ENCODE measurements at places on chromosomes 2 and 18. TPM values are rescaled to one million over a fixed set of nuclear protein-coding genes. Genes with fewer than 3 reads are reported as not detected.

Gene SLC11A1
- 0.29 TPM for total RNA-seq

Gene MEP1B
- total RNA-seq: not detected

Gene CDH2
- total RNA-seq: 78.7 TPM

Gene ZRANB3
- 10.9 TPM for total RNA-seq

Gene IER3IP1
- 20.6 TPM for total RNA-seq

Gene SLC14A1
- total RNA-seq: 136 TPM

Gene DSG1
- total RNA-seq: not detected

Gene GDF7
- total RNA-seq: under 0.01 TPM

Gene GCG
- not detected for total RNA-seq

Gene CCDC93
- total RNA-seq: 40.5 TPM

Gene IL36G
- total RNA-seq: not detected

Gene SLC9A2
- under 0.01 TPM for total RNA-seq

Gene CTNNA2
- total RNA-seq: 0.29 TPM

Gene CYP27C1
- 2.4 TPM for total RNA-seq

Gene SKOR2
- total RNA-seq: not detected

Gene GKN2
- total RNA-seq: not detected

Gene RIT2
- not detected for total RNA-seq

Gene PRSS56
- total RNA-seq: not detected

Gene UGT1A5
- not detected for total RNA-seq

Gene ZDBF2
- total RNA-seq: 12.7 TPM

Gene EFHD1
- 2.4 TPM for total RNA-seq

Gene FBLN7
- total RNA-seq: 5.8 TPM

Gene LCT
- total RNA-seq: under 0.01 TPM

Gene APCDD1
- 1.8 TPM for total RNA-seq

Gene IGFBP5
- total RNA-seq: 29.5 TPM

Gene NAPG
- total RNA-seq: 43.9 TPM

Gene GLI2
- total RNA-seq: 3.8 TPM
